ENCODE measurements at places on chromosomes 12 and 14.

DNA sequence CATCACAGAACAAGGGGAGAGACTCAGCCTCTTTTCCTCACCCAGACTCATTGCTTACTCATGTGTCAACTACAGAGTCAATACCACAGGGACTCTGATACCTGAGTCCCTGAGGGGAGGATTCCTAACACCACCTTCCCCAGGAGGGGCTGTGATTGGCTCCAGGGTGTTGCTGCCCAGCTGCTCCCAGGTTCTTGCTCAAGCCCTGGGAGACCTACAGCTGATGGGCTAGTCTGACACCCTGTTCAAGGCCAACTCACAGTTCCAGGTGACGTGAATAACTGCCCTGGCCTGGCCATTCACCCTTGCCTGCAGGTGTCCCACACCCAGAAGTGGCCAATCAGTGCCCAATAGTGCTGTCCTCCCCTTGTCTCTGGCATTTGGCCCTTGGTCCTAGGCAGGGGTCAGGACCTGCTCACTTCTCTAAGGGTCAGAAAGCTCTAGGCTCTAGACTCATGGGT, 8.6 kb downstream of the SPRYD4 start:
- DNase-seq = no peak

DNA sequence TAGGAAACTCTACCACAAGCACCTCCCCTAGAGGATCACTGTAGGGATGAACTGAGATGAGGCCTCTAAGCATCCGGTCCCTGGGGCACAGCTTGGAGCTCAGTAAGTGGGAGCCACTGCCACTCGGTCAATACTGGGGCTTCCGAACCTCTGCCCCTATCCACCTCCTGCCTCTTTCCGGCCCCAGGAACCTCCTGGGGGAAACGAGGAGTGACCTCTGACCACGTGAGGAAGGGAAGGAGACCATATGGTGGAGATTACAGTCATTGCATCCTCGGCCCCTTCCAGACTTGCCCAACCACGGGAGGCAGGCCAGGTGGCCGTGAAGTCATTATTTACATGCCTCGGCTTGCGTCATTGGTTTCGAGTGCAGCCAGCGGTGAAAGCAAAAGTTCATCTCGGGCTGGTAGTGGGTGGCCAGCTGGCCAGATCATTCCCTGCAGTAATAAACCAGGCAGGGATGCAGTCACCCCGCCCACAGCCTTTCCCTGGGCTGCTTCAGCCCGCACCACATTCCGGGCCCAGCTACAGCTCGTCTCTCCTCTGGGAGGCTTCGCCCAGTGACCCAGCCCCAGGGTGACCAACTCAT, 65.4 kb downstream of the C14orf132 start:
- DNase-seq = no peak

DNA sequence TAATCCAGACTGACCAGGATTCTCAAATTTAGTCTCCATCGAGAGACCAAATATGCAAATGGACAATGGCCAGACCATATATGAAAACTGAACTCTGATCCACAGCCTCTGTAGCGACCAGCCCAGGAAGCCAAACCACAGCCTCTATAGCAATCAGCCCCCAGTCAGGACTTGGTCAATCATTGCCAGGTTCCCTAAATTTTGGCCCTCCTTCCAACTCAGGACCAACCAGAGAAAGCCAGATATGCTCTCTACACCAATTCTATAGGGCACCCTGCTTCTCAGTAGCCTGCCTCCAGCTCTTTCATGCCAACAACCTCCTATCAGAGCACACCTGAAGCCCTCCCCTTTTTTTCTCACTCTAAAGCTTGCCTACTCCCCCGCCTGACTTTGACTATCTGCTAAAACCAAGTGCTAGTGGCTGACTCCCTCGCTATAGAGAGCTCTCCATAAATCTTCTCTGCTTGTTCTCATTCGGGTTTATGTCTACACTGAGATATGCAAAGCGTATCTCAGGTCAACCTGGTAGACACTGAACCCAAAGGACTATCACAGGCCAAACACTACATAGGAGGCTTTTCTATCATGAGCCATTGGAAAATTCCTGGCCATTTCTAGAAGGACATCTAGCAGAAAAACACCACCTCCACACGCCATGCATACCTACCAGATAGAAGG, 110.5 kb upstream of the FUT8 start:
- no peak for DNase-seq

DNA sequence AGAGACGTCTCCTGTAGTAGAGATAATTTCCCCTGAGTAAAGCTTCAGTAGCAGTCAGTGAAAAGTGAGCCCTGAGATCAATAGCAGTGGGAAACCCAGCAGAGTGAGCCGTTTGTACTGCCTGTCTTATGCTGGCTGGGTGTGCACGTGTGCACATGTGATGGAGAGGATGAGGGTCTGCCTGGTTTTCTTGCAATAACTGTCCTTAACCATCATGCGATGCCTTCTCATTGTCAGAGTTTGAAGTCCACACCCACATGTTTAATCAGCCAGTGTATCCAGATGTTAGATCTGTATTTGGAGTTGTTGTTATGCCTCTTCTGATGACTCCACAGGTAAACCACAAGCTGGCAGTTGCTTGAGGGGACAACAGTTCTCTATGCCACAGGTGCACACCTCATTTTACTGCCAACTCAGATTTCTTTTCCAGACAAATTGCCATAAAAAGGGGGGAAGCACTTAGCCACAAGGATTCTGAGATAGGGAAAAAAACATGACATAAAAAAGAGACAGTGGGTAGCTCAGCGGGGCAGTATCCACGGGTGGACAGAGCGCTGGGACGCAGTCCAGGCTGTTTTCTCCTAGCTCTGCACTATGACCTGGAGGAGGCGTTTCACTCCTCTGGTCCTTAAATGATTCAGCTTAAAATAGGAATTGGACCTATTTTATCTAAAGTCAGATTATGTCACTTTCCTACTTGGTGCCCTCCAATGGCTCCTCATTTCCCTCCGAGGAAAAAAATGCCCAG, 192.3 kb downstream of the ANO6 start:
- DNase-seq = no peak

- no peak for DNase-seq
These were observed 880.9 kb downstream of the NRXN3 start for GRCh38 chr14:79050787-79051727.

- DNase-seq = no peak
These were observed 91.1 kb upstream of the ARID2 start for GRCh38 chr12:45638386-45638785.

DNA sequence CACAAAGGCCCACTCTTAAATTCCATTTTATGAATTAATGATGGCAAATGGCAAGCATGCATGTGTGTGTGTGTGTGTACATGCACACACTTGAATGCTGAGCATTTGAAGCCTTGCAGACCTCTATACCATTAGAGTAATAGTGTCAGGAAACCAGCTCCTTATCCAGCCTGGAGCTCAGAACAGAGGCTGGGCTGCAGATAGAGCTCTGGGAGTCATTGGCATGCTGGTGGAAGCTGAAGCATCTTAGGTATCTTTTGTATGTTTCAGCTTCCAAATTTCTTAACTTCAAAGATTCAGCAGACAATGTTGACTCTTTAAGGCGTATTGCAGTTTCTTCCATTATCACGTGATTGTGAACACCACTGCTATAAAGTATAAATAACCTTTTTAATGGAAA, 192.9 kb upstream of the ARHGAP5 start:
- no peak for DNase-seq

All from ascending aorta (tissue), 2 donors.